ENCODE measurements at places on chromosomes 6 and 20.

DNA sequence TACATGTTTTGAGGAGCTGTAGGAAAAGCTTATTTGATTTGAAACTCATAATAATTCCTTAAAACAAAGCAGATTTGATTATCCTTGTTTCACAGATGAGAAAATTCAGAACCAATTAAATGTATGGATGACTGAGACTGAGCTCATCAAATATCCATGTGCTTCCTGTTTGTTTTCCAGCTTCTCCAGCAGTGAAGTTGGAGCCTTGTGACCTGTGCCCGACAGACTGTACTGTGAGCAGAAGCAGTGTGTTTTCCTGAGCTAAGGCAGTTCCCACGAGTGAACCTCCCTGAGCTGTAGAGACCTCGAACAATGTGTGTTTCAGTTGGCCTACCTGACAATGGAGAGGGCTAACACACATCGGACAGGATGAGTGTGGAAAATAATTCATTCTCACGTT lies 599.5 kb upstream of the NRSN1 start:
- DNase-seq = no peak

DNA sequence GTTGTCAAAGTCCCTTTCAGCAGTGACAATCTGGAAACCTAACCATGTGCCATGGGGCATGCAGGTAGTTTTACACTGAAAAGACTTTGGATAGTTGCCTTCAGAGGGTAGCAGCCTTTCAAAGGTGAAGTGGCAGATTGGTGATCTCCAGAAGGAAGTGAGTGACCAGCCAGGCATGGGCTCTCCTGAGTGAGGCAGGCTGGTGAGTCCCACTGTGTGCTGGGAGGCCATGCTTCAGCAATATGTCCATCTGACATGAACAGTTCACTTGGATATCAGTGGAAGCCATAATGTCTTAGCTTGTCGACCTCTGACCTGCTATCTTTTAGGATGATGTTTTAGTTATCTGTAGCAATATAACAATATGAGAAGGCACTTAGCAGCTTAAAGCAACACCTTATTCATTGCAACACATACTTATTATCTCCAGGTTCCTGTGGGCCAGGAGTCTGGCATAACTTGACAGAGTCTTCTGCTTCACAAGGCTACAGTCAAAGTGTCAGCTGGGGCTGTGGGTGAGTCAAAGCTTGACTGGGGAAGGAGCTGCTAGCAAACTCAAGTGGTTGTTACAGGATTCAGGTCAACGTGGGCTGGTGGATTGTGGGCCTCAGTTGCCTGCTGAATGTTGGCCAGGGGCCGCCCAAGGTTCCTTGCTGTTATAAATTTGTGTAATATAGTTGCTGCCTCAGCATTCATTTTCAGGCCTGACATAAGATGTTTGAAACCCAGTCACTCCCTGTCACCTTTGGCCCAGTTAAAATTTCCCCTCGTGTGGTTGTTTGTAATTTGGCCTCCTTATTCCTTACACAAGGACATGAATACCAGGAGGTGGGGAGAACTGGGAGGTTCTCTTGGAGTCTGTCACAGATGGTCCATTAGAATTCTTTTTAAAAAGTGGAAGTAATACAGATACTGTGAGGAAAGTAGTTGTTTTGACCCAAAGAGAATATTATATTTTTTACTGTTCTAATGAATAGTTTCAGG lies 100.2 kb downstream of the UST start:
- peak; percentile 19 for DNase-seq

DNA sequence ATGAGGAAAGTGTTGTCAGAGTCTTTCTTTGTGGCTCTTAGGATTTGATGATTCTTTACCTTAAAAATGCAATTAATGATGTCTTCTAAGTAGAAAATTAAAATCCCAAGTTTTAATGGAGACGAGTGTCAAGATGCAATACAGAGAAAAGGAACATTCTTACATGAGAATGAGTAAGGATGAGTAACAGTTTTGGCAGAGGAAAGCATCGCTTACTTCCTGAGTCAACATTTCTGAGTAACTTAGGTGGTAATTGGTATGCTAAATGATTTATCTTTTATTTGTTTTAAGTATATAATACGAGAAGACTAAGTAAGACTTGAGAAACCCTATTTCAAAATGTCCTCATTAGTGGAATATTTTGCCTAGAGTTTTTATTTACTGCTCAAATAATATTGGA lies 101.3 kb downstream of the RTN4IP1 start:
- no peak for DNase-seq

DNA sequence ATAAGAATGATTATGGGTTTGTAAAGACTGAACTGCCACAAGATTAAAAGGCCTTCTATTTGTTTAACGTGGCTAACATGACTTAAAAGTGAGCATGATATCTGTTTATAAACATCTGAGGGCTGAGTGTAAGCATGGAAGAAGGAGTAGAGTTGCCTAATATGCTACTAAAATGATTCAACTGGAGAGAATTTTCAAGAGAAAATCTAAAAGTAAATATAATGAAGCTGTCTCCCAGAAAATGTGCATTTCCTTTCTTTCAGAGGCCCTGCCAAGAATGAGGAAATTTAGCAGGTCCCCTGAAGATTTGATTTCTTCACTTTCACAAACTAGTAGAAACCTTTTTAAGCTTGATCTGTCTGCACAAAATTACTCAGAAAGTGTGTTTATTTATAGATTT lies 4.2 kb upstream of the EYA4 start:
- DNase-seq = no peak

DNA sequence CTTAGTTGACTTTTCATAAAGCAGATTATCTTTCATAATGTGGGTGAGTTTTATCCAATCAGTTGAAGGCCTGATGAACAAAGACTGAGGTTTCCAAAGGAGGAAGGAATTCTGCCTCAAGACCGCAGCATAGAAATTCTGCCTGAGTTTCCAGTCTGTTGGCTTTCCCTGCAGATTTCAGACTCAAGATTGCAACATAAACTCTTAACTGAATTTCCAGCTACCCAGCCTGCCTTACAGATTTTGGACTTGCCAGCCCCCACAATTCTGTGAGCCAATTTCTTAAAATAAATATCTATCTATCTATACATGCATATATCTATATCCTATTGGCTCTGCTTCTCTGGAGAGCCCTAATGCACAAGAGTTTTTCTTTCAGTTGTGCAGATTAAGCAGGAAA lies 57.3 kb upstream of the SMLR1 start:
- no peak for DNase-seq

DNA sequence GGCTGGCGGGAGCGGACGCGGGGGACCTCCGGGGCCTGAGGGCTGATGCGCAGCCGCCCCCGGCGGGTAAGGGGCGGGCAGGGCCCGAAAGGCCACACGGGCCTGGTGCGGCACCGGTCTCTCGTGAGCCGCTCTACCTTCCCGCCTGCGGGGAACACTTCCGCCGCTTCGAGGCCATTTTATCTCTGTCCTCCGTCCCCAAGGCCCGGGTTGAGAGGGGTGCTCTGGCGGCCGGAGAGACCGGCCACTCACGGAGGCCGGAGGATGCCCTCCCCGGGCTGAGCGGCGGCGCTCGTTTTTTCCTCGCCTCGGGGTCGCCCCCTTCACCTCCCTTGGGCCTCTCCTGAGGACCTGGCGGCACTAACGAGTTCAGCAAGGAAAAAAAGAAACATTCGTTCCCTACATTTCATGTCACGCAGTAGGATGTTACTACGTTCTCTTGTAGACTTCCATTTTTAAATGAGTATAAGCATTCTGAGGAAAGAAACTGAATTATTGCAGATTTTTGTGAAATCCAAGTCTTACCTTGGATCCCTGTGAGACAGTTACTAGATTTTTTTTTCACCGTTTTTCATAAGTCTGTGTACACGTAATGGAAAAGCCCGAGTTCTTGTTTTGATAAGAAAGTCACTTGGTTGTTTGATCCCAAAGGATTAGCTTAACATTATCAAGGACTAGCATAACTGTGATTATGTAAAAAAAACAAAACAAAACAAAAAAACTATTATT lies 575 bp downstream of the WTAP start:
- DNase-seq = no peak

DNA sequence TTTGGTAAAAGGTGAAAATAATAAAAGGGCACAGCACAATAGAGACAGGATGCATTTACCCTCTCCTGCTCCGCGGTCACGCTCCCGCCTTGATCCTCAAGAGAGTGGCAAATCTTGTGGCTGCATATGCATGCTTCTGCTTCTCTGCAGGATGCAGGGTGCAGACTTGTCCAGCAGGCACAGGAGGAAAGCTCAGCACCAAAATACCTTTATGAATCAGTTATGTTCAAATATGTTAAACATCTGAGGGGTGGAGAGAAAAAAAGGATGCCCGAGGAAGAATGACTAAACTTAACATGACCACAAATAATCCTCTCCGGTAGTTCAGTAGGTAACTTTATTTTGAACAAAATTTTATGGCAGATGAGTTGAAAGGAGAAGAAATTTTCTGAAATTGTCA lies 366.1 kb upstream of the SOX4 start:
- DNase-seq = no peak

- DNase-seq = no peak
Measured at GRCh38 chr6:18629571-18629970, 242.4 kb downstream of the RNF144B start.

DNA sequence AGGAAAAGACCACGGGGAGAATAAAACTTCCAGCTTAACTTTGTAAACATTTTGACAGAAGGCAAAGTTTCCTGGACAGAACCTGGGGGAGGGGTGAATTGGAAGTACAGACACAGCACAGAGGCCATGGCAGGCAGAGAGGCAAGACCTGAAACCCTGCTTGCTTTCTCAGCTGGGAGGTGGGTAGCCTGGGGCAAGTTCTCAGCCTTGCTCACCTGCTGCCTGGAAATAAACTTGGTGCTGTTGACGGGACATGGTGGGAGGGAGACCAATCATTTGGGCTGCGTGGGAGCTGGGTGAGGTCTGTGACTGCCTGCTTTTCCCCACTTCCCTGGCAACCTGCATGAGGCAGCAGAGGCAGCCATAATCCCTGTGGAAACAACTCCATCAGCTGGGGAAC lies 221.3 kb downstream of the MOXD1 start:
- no peak for DNase-seq

GRCh38 chr6:142944124-142945048 lies 590 bp downstream of the HIVEP2 start:
- peak; percentile 93 for DNase-seq

DNA sequence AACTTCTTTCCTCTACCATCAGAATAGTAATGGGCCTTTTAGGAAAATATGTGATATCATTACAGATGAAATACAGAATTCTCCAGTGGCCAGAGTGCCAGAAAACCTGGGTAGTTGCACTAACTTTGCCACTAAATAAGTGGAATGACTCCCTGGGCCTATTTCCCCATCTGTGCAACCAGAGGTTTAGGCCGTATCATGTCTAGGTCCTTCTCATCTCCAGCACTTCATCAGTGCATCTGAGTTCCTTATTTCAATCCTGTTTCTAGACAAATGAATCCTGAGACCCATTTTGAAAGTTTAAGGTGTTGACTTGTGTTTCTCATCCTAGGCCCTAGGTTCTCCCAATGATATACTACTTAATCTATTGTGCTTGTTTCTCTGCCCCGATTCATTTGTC lies 236.2 kb downstream of the CD83 start:
- DNase-seq = no peak

DNA sequence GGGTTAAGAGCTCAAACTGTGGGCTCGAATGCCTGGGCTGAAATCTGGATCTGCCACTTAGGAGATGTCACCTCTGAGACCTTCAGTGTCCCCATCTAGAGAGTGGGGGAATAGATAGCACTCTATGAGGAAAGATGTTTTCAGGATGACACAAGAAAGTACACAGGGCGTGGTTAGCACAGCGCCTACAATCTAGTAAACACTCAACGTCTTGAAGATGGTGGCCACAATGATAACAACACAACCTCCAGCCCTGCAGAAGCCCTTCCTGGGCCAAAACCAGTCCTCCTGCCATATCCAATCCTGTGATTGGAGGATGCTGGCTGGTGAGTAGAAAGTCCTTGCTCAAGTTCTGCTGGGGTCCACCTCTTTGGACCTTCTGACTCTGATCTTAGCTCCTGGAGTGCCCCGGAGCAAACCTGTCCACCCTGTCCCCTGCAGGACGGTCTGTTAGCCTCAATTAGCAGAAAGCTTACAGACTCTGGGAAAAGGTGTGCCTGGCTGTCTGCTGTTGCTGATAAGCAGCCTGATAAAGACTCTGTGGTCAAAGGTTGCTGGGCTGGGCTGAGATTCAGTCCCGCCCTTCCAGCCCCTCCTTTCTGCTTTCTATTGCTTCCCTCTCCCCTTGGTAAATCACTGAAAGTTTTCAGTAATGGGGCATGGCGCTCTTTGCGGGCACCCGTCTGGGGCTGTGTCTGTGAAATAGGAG lies 8.2 kb downstream of the EDN3 start:
- DNase-seq = no peak

DNA sequence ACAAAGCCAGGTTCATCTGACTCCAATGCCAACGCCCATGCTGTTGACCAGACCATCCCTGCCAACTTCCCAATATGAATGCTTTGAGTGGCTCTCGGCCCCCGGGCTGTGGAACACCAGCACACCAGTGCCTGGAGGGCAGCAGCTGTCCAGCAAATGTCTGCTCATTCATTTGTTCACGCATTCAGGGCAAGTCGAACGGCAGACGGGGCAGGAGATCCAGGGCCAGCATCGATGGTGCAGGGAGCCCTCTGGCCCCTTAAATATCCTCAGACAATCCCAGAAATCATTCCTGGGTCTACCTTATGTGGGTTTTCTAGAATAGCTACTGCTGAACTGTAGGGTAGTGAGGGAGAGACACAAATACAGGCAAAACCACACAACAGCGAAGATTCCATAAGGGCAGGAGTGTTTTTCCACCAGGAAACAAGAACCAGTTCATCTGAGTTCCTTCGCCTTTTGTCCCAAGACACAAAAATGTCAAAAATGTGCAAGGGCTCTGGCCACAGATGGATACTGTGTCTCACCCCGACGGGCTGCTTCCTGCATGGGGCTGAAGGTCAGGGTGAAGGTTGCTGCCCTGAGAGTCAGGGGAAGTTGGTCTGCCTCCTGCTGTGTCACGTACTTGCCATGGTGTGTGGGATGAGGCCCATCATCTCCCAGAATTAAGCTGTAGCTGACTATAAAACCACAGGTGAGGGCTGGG lies 15.5 kb downstream of the RIPOR3 start:
- DNase-seq = no peak

DNA sequence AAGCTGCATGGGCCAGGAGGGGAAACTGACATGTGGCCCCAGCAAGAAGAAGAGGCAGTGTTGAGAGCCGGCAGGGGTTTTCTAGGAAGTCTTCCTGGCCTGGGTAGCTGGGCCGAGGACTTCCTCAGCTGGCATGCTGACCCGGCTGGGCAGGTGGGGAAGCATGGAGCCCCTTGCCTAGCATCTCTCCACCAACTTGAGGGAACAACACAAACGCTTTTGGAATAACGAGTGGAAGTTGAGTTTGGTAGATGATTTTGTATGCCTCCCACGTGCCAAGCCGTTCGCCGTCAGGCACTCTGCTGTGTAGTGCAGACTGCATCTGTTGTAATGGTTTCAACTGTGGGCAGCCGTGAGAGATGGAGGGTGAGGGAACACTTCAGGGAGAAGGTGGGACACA lies 7.3 kb downstream of the TMEM181 start:
- DNase-seq = no peak

DNA sequence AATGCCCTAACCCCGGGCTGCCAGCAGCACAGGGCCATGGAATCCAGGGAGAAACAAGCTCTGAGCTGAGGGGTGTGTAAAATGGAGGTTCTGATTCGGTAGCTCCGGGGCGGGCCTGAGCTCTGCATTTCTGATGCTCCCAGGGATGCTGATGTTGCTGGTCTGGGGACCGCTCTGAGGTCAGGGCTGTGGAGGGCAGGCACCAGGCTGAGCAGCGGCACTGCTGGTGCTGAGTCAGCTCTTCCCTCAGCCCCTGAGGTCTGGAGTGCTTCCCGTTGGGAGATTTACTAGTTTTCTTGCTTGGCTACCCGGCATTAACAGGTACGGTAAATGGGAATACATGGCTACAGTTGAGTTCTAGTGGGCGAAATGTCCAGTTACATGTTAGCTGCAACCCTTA lies 18.6 kb upstream of the CST3 start:
- peak; percentile 36 for DNase-seq

- peak; percentile 48 for DNase-seq
Measured at GRCh38 chr6:26342106-26343004, 22.6 kb upstream of the BTN3A2 start.

All from kidney (tissue), 22 donors.